ENCODE measurements at places on chromosomes 4 and X.
A peak's percentile ranks its signal among the peaks of the same experiment; 100 is the strongest.

DNA sequence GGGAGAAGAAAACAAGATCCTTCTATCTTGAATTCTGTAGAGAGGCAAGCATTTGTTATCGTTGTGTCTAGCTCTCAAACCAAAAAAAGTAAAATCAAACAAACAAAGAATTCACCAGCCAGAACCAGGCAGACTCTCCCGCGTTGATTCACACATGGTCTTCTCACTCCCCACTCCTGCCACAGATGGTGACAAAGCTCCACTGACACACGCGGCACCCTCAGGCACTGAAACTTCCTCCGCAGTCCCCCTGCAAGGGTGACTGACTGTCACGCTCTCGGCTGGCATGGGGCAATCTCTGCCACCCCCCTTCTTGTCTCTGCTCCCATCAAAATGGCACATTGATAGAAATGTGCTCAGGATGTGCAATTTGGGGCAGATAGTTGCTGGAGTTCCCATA lies 304.9 kb downstream of the DHX15 start:
- DNase-seq = no peak

GRCh38 chrX:35711281-35711680 lies 86.9 kb upstream of the MAGEB16 start:
- no peak for DNase-seq

- no peak for DNase-seq
Observed at GRCh38 chrX:130413415-130413814, 11.6 kb downstream of the RBMX2 start.

DNA sequence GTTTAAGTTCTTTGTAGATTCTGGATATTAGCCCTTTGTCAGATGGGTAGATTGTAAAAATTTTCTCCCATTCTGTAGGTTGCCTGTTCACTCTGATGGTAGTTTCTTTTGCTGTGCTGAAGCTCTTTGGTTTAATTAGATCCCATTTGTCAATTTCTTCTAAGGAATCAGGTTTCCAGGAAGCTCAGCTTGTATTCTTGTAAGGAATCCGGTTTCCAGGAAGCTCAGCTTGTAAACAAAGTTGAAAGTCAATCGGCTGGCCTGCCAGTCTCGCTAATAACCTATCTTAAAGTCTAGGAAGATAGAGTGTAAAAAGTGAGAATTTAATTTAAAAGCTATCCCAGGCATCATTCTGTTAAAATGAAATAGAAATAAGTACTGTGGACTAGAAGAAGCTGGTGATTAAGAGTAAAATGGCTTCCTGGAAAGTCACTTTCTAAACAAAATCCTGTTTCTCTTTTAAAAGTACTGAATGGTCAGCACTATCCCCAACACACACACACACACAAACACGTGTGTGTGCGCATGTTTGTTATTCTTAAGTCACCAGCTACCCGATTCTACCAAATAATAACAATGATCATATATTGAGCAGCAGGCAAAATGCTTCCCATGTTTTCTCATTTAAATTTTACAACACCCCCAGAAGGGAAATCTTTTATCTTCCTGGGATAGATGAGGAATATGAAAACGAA lies 171.7 kb downstream of the PAPSS1 start:
- DNase-seq = no peak

GRCh38 chr4:165448700-165449099 lies 69.9 kb downstream of the CPE start:
- no peak for DNase-seq

- no peak for DNase-seq
Observed at GRCh38 chrX:49058794-49059193, at the start of gene CCDC120. Gene CCDC120 (plus strand): TSS chrX:49058999. CDS start chrX:49062042, 3,043 bp downstream.

DNA sequence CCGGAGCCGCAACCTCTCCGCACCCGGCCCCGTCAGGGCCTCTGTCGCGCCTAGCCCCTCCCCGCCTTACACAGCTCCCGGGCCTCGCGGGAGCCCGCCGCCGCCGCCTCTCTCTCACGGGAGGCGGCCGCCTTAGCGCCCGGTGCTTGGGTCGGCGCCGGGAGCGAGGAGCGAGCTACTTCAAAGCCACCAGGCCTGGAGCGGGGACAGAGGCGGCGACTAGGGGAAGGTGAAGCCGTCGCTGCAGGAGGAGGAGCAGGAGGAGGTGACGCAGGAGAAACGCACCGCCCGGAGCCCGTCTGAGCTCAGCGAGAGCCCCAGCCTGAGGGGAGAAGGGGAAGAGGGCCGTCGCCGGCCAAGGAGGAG lies 250 bp downstream of the USP9X start:
- DNase-seq = no peak

DNA sequence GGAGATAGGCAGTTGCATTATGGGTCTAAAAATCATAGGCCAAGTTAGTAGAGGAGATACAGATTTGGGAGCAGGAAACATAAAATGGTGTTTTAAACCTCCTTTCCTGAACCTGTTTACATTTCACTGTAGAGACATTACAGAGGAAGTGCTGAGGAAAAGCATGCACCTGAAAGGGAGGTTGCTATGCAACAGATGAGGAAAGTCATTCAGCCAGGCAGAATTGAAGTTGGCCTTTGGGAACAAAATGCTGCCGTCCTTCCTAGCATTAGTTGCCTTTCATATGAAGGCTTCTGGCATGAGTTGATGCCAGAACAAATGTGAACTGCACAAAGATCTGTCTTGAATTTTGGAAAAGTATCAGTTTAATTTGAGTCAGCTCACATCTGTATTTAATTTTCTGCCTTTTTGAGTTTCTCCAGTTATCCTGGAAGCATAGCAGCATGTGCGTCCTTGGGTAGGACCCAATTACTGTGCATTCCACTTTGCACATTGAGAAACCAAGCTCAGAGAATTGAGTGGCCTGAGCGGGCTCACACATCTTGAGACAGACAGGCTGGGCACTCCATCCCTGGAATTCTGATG lies 38.2 kb downstream of the MAGED1 start:
- no peak for DNase-seq

GRCh38 chr4:156596026-156596425 lies 375.6 kb downstream of the PDGFC start:
- DNase-seq = no peak

DNA sequence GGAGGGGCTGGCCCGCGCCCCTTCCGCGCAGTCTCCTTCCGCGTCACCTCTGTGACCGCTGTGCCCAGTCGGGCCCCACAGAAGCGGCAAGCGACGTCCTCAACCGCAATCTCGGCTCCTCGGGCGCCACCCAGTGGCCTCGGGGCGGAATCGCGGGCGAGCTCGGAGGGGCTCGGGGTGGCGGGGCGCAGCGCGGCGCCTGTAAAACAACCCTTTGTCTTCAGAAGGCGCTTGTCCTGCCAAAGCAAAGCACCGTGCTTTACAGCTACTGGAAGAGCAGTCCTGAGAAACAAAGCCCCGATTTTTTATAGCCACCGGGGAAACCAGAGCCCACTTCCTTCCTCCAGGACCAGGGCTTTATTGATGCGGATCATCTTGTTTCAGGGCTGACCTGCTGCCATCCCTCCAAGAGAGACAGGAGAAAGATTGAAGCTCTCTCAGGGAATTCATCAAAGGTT lies 37.3 kb upstream of the CDKN2AIP start:
- peak; percentile 75 for DNase-seq

DNA sequence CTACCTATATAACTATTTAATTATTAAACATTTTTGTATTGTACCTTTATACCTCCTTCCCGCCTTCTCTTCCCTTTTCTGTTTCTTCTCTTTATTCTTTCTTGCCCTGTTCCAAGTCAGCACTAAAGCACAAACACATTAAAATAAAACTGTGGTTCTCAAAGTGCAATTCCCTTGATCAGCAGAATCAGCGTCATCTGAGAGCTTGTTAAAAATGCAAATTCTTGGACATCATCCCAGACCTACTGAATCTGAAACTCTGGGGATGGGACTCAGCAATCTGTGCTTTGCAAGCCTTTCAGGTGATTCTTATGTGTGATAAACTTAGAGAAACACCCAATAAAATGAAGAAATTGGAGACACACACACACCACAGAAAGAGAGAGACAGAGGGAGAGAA lies 178.4 kb upstream of the BMP3 start:
- DNase-seq = no peak

DNA sequence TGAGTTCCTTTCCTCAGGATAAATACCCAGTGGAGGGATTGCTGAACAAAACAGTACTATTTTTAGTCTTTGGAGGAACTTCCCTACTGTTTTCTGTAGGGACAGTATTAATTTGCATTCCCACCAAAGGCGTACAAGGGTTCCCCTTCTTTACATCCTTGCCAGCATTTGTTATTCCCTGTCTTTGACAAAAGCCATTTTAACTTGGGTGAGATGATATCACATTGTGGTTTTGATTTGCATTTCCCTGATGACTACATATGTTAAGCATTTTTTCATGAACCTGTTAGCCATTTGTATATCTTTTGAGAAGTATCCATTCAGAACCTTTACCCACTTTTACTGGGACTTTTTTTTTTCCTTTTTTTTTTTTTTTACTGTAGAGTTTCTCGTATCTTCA lies 126.2 kb upstream of the ANXA10 start:
- DNase-seq = no peak

GRCh38 chr4:142815834-142816233 lies 30.3 kb downstream of the INPP4B start:
- DNase-seq = no peak

DNA sequence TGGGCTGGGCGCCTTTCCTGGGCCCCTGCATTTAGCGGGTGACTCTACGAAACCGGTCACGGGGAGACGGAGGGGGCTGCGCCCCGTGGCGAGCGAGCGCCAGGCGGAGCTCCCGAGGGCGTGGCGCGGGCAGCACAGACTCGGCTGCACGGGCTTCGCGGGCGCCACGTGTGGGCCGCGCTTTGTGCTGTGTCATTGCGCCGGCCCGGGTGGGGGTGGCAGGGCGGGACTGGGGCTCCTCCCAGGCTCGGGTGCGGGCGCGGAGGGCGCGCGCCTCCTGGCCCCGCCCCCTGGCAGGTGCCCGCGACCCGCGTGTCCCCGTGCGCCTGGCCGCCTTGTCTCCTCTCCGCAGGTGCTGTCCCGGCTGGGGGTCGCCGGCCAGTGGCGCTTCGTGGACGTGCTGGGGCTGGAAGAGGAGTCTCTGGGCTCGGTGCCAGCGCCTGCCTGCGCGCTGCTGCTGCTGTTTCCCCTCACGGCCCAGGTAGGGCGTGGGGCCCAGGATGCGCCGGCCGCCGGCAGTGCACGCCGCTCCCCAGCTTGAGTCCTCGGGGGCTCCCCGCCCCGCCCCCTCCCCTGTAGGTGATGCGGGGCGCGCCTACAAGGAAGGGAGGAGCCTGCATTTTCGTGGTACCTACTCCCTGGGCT lies 651 bp downstream of the UCHL1 start:
- no peak for DNase-seq

DNA sequence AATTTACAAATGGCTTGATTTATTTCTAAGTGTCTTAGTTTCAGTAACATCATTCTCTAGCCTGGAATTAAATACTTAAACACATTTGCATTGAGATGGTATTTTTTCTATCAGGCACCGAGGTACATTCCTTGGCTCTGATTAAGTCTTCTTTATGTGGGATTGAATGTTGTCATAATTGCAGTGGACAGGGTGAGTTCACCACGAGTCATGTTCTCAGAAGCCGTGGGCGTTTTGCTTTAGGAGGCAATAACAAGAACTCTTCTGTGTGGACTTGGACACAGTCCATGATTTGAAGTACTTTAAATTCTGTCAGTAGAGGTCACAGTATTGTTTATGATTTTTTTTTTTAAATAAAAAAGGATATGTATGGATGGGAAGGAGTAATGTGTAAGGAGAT lies 57.1 kb upstream of the EFHC2 start:
- no peak for DNase-seq

- DNase-seq = peak; percentile 32
Observed at GRCh38 chr4:78951862-78952472, 12.7 kb upstream of the PAQR3 start.

DNA sequence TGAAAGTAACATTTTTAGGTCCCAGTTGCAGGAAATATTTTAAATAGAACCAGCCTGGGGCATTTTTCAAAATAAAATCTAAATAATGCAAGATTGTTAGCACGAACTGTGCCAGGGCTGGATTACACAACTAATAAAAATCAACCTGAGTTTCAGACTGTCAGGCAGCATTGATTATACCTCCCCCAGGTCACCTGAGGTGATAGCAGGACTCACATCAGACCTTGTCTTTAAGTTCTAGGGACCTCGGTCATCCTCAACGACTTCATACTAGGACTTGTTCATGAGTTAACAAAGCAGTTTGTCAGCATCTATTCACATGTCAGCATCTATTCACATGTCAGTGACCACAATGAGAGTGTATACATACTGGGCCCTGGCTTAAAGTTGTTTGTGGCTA lies 8.7 kb upstream of the TEX13A start:
- DNase-seq = no peak

DNA sequence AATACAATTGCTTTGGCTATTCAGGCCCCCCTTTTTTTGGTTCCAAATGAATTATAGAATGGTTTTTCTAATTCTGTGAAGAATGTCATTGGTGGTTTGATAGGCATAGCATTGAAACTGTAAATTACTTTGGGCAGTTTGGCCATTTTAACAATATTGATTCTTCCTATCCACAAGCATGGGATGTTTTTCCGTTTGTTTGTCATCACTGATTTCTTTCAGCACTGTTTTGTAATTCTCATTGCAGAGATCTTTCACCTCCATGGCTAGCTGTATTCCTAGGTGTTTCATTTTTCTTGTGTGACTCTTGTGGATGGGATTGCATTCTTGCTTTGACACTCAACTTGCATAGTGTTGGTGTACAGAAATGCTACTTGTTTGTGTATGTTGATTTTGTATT lies 33.0 kb downstream of the ADH6 start:
- DNase-seq = no peak

DNA sequence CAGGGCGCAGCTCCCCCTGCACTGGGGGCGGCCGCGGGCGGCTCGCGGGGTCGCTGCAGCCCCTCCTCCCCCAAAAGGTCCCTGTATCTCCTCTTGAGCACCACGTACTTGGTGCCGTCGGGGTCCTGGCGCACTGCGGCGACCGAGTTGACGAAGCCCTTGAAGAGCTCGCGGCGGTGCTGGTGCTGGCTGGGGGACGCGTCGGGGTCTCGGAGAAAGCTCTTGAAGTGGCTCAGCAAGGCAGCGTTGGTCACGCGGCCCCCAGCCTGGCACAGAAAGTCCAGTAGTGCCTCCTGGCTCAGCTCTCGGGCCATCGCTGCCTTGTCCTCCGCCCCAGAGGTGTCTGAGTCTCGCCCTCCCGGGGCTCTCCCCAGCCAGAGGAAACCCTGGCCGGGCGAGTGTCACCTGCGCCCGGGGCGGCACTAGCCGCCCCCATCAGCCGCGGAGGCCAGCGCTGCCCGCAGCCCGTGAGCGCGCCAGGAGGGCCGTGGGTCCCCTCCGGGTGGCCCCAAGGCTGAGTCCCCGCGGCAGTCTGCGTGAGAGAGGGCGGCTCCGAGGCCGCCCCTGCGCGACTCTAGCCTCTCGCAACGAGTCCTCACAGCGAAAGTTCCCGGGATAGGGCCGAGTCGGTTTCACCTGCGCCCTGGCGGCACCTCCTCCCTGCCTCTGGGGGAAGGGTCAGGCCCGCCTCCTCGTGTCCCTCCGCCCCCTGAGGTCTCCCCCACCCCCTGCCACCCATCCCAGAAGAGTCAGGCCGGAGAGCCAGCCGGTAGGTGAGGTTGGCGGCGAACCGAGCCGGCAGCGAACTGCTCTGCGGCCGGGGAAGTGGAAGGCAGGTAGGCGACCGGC lies at the start of gene SOWAHB:
Gene SOWAHB (minus strand): TSS at position 609 of the 849 bp plus-strand sequence. CDS start 295 bp downstream, at position 314.
- no peak for DNase-seq

- no peak for DNase-seq
Observed at GRCh38 chrX:121191779-121192178, 144.4 kb downstream of the GLUD2 start.
